ENCODE measurements at places on chromosomes 3 and 15. TPM values are rescaled to one million over a fixed set of nuclear protein-coding genes. Genes with fewer than 3 reads are reported as not detected.

DNA sequence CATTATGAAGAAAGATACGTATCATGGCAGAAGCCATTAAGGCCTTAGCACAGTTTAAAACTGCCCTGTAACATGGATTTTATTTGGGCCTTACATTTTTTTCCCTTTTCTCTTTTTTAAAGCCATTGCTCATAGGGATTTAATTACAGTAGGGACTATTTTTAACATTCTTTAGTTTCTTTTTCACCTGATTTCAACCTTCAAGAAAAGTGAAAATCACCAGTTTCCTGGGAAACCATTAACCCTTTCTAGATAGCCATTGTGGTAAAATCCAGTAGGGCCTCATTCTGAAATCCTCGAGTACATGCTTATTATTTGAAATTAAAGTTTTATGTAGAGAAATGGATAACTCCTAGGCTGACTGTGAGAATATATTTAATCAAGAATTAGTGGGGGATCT is 3.1 kb downstream of the SPRED1 start:
- no peaks in the 10 kb centered on the region for H3K36me3 ChIP-seq
- H3K4me1 ChIP-seq, result peaks cover 12% of the 10 kb centered on the region
- no peak for DNase-seq

Gene DGKG
- 4.8 TPM for total RNA-seq

DNA sequence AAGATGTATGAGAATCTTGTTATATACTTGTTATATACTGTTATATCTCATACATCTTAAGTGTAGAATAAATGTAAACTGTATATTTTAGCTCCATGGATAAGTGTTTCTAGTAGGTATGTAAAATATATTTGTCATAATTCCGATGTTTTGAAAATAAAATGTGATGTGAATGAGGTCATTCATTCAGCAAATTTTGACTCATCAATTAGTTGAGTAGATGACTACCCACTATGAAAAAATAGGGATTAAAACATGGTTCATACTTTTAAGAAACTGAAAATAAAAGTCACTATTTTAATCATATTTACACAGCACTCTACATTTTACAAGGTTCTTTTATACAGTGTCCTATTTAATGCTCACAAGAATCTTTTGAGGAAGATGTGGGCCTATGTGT is 28.4 kb upstream of the CNTN3 start:
- no peak for DNase-seq
- no peak overlapping the region for H3K4me3 ChIP-seq
- H3K27ac ChIP-seq, result no peak overlapping the region
- H3K36me3 ChIP-seq, result no peaks in the 10 kb centered on the region
- no peaks in the 10 kb centered on the region for H3K4me1 ChIP-seq

DNA sequence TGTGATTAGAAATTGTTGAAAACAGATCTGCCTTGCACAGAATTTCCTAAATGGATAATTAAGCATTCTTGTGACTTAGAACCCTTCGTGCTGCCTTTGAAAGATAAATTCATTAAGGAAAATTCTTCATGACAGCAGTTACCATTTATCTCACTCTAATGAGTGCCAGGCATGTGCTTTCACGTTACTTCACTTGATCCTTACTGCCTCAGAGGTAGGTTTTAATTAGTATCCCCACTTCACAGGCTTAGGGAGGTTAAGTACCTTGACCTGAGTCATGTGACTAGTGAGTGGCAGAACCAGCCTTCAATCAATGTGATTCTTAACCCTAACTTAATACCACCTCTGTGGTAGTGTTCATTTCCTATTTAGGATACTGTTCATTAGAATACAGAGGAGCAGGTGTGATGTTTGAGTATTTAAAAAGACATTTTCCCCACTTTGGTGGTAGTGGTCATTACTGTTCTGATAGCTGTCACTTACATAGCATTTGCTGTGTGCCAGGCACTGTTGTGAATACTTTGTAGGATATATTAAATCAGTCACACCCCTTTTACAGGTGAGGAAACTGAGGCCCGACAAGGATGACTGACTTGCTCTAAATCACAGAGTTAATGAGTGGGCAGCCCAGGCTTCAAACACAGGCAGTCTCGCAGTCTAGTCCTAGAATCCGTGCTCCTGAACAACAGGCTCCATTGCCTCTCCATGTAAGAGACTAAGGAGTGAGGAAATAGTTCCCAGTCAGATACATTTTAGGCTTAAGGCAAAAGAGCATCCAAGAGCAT is 57.9 kb downstream of the RLBP1 start:
- H3K27me3 ChIP-seq, result no peaks in the 10 kb centered on the region
- H3K36me3 ChIP-seq, result no peaks in the 10 kb centered on the region
- H3K4me1 ChIP-seq, result peaks cover 31% of the 10 kb centered on the region
- no peak overlapping the region for H3K27ac ChIP-seq

GRCh38 chr3:22542311-22542710 is 660.8 kb upstream of the UBE2E2 start:
- no peaks in the 10 kb centered on the region for H3K36me3 ChIP-seq
- no peak overlapping the region for H3K27ac ChIP-seq
- H3K4me1 ChIP-seq, result no peaks in the 10 kb centered on the region
- H3K27me3 ChIP-seq, result no peaks in the 10 kb centered on the region
- H3K4me3 ChIP-seq, result no peak overlapping the region
- DNase-seq, result no peak

- no peak overlapping the region for H3K4me3 ChIP-seq
- H3K27ac ChIP-seq, result no peak overlapping the region
- DNase-seq, result no peak
- H3K27me3 ChIP-seq, result no peaks in the 10 kb centered on the region
- no peaks in the 10 kb centered on the region for H3K36me3 ChIP-seq
Measured at GRCh38 chr3:172119266-172119969, 80.0 kb downstream of the FNDC3B start.

- H3K4me3 ChIP-seq, result no peak overlapping the region
- no peaks in the 10 kb centered on the region for H3K4me1 ChIP-seq
- H3K27me3 ChIP-seq, result no peaks in the 10 kb centered on the region
- DNase-seq, result no peak
- no peak overlapping the region for H3K27ac ChIP-seq
- H3K36me3 ChIP-seq, result peaks cover 16% of the 10 kb centered on the region
Measured at GRCh38 chr3:53287131-53287629, 31.4 kb upstream of the TKT start.

Gene GOLGA6L4
- total RNA-seq, result 3.2 TPM

Gene PTH1R
- total RNA-seq, result 0.32 TPM

DNA sequence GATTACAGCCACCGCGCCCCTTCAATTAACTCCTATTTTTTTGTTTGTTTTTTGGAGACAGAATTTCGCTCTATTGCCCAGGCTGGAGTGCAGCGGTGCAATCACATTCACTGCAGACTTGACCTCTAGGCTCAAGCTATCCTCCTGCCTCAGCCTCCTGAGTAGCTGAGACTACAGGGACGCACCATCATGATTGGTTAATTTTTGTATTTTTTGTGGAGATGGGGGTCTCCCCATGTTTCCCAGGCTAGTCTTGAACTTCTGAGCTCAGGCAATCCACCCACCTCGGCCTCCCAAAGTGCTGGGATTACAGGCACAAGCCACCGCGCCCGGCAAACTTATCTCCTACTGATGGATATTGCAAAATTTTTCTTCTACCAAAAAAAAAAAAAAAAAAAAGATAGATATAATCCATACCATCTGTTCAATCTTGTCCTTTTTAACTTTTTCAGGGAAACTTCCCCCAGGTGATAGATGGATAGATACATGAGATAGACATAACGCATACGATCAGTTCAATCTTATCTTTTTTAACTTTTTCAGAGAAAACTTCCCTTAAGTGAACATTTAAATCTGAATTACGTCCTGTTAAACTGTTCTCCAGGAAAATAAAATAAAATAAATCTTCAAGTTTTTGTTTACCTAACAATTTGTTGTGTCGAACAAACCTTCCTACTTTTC is 693 bp upstream of the RPSA start:
- no peak for DNase-seq
- H3K27me3 ChIP-seq, result no peaks in the 10 kb centered on the region
- peak overlapping the region; percentile 89 for H3K27ac ChIP-seq
- H3K4me1 ChIP-seq, result peaks cover 32% of the 10 kb centered on the region
- H3K4me3 ChIP-seq, result peak overlapping the region; percentile 73

Gene FRMD5
- 27.2 TPM for total RNA-seq

- DNase-seq, result no peak
- no peak overlapping the region for H3K4me3 ChIP-seq
- no peaks in the 10 kb centered on the region for H3K36me3 ChIP-seq
- no peaks in the 10 kb centered on the region for H3K27me3 ChIP-seq
- peaks cover 5% of the 10 kb centered on the region for H3K4me1 ChIP-seq
- no peak overlapping the region for H3K27ac ChIP-seq
Measured at GRCh38 chr3:15102256-15102655, 3.3 kb upstream of the RBSN start.

Gene MCF2L2
- total RNA-seq, result 1.5 TPM
